ENCODE measurements at places on chromosomes 7 and 10.

- no peak for DNase-seq
Observed at GRCh38 chr10:84432891-84433290, 104.5 kb downstream of the CCSER2 start.

GRCh38 chr7:116447966-116448839 is 51.3 kb upstream of the CAV2 start:
- no peak for DNase-seq

GRCh38 chr7:129218514-129219062 is 6.2 kb upstream of the AHCYL2 start:
- DNase-seq, result peak; percentile 87

- DNase-seq, result no peak
Observed at GRCh38 chr7:43735403-43735801, 6.1 kb upstream of the COA1 start.

- DNase-seq, result no peak
Observed at GRCh38 chr7:135441791-135442190, 68.1 kb downstream of the CNOT4 start.

DNA sequence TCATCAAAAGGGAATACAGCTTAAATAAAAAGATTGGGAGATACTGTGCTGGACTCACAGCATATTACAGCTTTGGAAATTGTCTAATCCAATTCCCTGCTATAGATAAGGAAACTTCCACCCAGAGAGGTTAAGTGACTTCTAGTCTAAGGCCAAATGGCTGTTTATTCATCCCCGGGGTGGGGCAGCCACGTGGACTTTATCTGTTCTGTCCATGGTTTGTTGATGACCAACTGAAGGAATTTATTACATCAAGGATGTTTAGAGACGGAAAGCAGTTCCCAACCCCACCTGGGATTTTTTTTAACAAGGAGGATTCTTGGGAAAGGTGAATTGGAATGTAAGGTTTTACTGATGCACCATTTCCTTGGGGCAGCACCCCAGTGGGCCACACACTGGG is 88.6 kb downstream of the ATXN7L1 start:
- no peak for DNase-seq

DNA sequence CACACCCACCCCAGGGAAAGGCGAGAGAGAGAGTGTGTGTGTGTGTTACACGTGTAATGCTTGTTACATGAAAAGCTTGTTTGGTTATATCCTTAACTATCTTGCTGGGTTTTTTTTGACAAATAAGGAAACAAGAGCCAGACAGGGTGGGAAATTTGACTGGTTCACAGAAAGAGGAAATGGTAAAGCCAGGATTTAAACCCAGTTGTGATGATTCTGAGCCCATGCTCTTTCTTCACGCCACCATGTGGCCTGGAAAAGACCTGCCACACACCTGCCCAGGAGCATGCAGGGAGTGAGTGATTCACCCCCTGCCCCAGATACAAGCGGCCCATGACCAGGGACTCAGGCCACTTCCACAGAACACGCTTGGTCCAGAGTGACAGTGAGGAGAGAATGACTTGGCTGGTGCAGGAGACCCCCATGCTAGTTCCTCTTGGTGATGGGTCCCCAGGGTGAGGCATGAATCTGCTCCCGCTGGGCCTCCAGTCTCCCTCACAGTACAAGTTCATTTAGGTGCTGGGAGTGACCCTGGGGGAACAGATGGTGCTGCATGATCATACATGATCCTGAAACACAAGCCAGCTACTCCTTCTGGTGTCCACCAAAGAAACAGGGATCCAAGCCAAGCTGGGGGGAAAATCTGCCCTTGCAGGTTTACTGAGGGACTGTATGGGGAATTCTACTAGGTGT is 21.0 kb upstream of the EIF5AL1 start:
- no peak for DNase-seq

DNA sequence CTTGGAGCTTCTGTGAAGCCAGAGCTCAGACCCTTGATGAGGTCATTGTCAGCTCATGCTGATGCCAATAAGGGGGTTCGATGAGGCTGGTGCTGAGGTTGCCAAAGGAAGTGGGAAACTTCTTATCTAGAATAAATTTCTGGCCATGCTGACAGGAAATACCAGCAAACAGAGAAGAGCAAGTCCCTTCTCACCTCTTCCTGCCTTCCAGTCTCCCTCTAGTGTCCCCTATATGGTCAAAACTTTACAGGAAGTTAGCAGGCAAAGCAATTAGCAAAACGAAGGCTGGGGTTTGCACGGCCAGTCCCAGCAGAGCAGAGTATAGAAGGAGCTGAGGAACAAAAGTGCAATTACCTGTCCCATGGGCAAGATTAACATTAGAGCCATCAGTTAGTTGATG is 15.1 kb upstream of the NEUROG3 start:
- no peak for DNase-seq

DNA sequence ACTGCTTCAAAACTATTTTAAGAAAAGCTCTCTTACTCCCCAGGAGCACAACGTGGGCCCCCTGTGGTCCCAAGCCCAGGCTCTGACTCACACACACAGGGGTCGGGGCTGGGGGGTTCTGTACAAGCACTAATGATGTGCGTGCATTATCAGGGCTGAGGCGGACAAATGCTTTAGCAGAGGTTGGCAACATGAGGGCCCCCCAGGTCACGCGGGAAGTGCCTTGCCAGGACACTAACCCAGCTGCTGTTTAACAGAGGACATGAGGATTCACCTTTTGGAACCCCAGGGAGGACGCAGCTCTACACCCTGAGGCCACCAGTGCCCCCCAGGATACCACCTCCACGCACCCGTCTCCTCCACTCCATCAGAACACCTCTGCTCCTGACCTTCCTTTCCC is 342.8 kb downstream of the DNAJB6 start:
- no peak for DNase-seq

GRCh38 chr10:14601326-14601725 is 173.4 kb downstream of the FAM107B start:
- DNase-seq, result no peak

GRCh38 chr7:158430308-158431034 is 157.2 kb downstream of the PTPRN2 start:
- no peak for DNase-seq

GRCh38 chr7:134414109-134414508 is 44.8 kb downstream of the AKR1B1 start:
- no peak for DNase-seq

DNA sequence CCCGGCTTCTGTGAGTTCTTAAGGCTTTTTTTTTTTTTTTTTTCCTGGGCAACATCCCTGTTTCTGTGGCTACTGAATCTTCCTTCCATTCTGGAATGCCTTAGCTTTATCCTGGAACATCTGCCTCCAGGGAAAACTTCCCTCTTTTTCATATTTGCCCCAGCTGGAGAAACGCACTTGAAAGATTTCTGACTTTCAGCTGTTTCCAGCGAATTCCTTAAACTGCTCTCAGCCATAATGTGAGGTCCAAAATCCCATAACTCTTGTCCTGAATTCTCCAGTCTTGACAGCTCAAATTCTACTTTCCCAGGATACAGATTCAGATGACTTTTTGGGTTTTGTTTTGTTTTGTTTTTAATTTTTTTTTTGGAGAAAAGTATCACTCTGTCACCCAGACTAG is 263.6 kb upstream of the AUTS2 start:
- DNase-seq, result no peak

GRCh38 chr10:48501787-48502771 is 102.8 kb downstream of the ARHGAP22 start:
- DNase-seq, result no peak

GRCh38 chr7:4561795-4562194 is 120.3 kb upstream of the FOXK1 start:
- DNase-seq, result no peak

DNA sequence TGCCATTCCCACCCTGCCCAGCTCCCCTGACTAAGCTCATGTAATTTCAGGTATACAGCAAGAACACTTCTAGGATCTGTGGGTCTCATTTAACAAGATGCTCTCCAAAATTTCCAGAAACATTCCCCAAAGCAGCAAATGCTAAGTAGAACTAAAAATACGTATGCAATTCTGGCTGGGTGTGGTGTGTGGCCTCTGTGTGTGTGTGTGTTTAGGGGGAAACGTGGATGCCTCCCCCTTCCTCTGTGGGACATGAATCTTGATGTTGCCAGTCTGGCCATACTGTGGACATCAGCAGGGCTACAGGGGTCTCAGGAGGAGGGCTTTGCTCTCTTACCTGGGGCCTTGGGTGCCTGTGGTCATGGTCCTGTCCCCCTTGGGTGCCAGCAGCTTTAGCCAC is 18.4 kb downstream of the EMX2 start:
- DNase-seq, result no peak

DNA sequence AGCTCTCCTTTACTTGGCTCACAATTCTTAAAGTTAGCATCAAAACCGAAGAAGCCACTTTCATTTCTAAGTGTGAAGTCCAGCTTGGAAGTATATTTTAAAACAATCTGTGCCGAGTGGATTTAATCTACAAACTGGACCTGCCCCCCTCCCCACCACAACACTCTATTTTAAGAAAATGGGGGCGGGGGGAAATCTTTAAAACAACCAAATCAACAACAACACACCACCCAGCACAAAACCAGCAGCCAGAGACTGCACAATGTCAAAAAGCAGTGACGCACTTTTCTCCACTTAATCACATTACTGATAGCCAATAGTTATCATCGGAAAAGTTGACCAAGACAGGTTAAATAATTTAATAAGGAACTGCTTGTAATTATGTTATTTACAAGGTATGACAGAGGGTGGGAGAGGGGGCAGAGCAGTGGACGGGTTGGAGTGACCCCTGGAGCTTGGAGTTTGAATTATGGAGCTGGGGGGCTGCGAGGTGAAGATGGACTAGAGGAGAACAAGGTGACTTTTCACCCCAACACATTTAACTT is 2.8 kb downstream of the EBF3 start:
- no peak for DNase-seq

GRCh38 chr10:128631801-128632241 is 505.6 kb upstream of the MKI67 start:
- DNase-seq, result peak; percentile 6
